ENCODE measurements at places on chromosomes 12 and 14.

DNA sequence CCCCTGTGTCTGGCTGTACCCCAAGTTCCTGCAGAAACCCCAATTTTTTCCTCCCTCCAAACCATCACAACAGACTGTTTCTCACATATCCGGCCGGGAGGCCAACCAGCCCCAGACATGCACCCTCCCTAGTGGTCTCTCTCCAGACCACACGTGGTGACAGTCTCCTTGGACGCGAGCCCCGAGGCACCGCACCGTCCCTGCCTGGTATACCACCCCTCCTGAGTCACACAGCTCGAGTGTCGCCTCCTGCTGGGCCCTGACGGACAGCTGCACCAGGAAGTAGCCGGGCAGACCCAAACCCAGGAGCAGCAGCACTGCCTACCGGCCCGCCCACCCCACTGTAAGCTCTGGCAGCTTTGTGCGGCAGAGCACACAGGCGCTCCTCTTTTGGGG, 97.4 kb downstream of the RFLNA start:
- DNase-seq: peak; percentile 91

GRCh38 chr14:52458721-52459085, 93.6 kb downstream of the TXNDC16 start:
- no peak for DNase-seq

DNA sequence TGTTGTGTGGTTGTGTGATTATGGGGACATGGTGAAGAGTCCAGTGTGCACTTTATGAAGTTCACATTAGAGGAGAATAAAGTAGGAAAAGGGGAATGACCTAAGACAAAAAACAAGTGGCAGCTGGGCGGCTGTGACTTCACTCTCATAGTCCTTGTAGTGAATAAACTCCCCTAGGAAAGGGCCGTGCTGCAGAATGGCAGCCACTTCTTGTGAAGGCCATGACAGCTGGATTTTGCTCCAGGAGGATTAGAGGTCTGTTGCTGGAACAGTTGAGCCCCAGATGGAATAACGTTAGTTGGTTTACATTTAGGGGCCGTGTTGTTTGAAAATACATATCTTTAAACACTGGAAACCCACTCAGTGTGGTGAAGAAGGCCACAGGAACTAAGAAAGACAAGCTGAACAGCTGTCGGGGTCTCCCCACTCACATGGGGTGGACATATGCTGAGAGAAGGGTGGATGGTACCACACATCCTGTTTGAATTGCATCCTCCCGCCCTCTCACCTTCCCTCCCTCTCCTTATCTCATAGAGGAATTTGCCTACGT, 276.9 kb downstream of the CACNA1C start:
- no peak for DNase-seq

GRCh38 chr14:26132061-26132645, 465.7 kb downstream of the NOVA1 start:
- no peak for DNase-seq

GRCh38 chr14:86430853-86431252, 900.9 kb downstream of the FLRT2 start:
- DNase-seq: no peak

- DNase-seq: no peak
Measured at GRCh38 chr12:40152783-40153383, 47.0 kb upstream of the SLC2A13 start.

GRCh38 chr14:106010783-106011182, 484.4 kb downstream of the TMEM121 start:
- DNase-seq: no peak

DNA sequence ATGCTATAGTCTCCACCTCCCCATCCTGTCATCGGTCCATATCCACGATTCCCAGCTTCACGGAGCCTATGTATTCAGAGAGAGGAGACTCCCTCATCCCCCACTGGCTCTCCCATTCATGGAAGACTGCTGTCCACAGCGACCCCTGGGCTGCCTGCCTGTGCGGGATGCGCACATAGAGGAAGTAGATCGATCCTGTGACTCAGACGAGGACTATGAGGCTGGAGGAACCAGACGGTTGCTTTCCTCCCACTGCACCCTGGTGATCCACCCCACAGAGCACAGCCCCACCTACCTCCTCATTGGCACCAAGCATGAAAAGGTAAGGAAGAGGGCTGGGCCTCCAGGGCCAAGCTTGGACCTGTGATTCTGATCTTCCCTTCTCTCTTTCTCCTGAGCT, 24.4 kb downstream of the PIGH start:
- no peak for DNase-seq

DNA sequence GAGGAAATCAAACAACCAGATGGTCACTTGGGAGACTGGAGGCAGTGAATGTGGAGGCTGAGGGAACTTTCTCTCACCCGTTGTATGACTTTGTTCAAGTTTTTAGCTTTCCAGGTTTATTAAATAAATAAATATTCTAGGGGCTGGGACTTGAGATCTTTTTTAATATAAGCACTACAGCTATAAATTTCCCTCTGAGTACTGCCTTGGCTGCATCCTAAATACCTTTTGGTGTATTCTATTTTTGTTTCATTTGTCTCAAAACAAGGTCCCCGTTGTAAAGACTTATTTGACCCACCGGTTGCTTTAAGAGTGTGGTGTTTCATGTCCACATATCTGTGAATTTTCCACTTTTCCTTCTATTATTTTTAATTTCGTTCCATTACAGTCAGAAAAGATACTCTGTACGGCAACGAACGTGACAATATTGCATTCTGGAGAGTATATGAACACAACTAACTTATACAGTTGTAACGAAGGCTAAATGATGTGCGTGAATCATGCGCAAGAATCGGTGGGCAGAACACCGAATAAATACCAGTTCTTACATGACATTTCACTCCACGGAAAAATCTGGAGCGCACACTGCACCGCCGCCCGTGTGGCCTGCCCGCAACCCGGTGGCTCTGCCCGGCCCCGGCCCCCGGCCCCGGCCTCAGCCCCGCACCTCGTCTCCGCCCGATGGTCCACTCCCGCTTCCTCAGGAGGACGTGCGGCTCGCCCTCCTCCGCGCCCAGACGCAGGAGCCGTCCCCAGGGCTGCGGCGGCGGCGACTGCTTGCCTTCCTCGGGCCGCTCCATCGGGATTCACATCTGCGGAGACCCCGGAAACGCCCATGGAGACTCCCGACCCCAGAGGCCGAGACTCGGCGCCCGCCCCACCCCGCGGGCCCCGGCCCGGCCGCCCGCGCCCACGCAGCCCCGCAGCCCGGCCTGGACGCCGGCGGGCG, 602 bp downstream of the CHFR start:
- DNase-seq: peak; percentile 22

- DNase-seq: no peak
Measured at GRCh38 chr14:77104393-77104792, 6.3 kb downstream of the CIPC start.

GRCh38 chr14:65650826-65651225, 238.3 kb downstream of the FUT8 start:
- no peak for DNase-seq

- DNase-seq: peak; percentile 76
Measured at GRCh38 chr12:6341417-6342139, at the start of gene TNFRSF1A. Gene TNFRSF1A (minus strand): TSS chr12:6342076. CDS start chr12:6341814, 262 bp downstream.

DNA sequence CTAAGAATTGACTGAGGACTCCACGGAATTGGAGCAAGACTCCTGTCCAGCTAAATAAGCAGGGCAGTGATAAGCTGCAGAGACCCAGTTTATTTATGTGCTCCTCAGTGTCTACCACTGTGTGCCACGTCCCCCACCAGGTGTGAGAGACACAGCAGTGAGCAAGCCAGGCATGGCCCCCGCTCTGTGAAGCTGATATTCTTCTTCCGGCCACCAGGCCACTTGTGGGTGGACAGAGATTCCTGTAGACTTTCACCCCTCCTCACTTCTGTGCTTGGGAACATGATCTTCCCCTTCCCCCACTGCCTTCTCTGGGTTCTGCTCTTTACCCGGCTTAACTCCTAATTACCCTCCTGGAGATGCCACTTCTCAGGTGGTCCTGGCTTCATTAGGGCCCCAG, 21.3 kb downstream of the BRAP start:
- no peak for DNase-seq

DNA sequence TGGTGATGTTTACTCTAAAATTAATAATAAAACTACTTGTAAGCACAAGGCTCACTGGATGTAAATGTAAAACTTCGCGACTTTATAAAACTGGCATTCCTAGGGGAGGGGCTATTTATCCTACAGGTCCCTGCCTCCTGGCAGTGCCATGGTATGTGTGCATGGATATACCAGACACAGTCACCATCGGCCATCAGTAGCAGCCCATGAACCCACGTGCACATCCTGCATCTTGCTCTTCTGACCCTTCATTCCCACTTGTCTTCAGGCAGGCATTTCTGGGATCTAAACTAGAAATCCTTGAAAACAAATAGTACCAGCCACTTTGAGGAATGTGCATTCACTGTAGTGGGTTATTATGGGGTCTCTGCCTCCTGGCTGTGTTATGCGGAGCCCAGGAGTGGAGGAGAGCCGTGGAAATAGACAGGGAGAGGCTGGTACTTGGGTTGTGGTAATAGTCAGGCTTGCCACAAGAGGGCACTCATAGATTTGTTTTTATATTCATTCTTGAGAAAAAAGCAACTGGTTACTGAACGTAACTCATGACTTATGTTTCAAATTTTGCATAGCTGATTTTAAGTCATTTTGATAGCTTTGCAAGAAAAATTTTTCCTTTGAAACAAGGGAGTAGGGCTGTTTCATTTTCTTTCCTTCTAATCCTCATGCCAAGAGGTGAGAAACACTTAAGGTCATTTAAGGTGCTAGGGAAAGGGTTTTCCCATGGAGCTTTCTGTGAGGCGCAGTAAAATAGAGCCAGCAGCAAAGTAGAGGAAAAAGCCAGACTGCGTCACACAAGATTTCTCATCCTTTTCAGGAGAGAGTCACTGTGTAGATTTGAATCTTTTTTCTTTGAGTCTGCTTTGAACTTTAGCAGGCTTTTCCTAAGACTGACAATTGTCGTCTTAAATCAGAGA, 17.4 kb upstream of the GALNT16 start:
- peak; percentile 68 for DNase-seq

DNA sequence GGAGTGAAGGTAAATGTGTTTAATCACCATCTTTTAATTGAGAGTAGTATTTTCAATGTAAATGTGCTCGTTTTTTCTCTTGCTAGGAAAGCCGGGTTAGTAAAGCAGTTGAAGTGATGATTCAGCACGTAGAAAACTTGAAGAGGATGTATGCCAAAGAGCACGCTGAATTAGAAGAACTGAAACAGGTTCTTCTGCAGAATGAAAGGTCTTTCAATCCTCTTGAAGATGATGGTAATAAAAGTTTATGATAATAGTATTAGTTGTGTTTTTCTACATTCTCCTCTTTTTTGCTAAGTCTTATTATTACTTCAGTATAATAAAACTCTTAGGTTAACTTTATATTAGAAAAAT, 93.9 kb downstream of the DNAI7 start:
- no peak for DNase-seq

- no peak for DNase-seq
Measured at GRCh38 chr12:26279091-26279490, 83.7 kb downstream of the SSPN start.

GRCh38 chr12:77696183-77696582, 134.5 kb upstream of the NAV3 start:
- DNase-seq: no peak

- no peak for DNase-seq
Measured at GRCh38 chr12:106299202-106299774, 3.2 kb upstream of the TCP11L2 start.

DNA sequence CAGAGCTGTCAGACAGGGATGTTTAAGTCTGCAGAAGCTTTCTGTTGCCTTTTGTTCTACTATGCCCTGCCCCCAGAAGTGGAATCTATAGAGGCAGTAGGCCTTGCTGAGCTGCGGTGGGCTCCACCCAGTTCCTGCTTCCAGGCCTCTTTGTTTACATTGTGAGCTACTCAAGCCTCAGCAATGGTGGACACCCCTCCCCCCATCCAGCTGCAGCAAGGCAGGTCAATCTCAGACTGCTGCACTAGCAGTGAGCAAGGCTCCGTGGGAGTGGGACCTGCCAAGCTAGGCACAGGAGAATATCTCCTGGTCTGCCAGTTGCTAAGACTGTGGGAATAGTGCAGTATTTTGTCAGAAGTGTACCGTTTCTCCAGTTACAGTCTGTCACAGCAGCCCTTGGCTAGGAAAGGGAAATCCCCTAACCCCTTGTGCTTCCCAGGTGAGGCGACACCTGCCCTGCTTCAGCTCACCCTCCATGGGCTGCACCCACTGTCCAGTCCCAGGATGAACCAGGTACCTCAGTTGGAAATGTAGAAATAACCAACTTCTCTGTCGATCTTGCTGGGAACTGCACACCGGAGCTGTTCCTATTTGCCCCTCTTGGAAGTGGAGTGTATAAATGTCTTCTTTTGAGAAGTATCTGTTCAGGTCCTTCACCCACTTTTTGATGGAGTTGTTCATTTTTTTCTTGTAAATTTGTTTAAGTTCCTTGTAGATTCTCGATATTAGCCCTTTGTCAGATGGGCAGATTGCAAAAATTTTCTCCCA, 213.5 kb upstream of the SLC38A2 start:
- peak; percentile 88 for DNase-seq
